ENCODE measurements at places on chromosomes 16 and 17. TPM values are rescaled to one million over a fixed set of nuclear protein-coding genes. Genes with fewer than 3 reads are reported as not detected.

Gene SYCE1L
- total RNA-seq: 3.7 TPM

Gene SLC12A3
- not detected for total RNA-seq

Gene CLEC3A
- total RNA-seq: not detected

- DNase-seq: no peak
These were observed 15.3 kb downstream of the MPP2 start for GRCh38 chr17:43891851-43892646.

DNA sequence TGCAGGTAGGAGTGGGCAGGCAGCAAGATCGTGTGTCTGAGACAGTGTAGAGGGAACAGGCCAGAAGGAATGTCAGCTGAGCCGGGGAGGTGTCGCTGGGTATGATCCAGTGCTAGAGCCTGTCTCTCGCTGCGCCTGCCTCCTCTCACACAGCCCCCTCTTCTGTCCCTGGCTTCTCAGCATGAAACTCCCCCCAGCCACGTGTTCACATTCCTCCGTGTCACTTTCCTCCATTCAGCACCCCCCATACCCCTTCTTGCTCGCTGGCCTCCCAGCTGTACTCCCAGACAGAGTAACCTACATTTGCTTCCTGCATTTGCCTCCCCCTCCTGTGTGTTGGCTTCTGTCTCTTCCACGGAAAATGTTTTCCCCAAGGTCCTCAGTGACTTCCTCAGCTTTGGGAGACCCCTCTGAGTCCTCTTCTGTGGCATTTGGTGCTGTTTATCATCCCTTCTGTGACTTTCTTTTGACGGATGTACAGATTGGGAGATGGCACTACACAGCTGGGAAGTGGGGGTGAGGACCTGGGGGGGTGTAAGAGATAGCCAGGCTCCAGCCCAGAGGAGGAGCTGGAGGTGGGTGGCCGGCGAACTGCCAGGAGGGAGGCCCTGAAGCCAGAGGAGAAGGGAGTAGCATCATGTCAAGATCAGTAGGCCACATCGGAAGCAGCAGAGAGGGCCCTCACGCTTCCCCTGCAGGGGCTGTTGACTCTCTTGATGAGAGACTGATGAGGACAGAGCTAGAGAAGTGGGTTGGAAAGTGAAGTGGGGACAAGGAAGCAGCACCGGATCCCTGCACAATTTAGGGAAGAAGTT, 19.2 kb downstream of the SGF29 start:
- no peak for DNase-seq

DNA sequence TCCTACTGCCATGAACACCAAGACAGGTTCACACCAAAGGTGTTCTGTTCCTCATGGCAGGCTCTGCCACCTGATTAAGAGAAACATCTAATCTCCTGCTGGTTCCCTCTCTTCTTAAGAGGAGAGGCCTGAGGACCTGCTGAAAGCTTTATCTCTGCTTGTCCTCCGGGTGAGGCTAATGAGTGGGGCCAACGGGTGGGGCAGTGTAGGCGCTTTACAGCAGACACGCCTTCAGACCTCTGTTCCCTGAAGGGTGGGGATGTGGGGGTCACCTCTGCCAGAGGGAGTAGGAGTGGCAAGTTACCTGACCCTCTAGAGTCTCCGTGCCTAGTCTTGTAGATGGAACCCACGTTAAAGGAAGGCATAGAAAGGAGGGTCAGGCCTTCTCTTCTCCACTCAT, 4.2 kb upstream of the MRM1 start:
- DNase-seq: no peak

DNA sequence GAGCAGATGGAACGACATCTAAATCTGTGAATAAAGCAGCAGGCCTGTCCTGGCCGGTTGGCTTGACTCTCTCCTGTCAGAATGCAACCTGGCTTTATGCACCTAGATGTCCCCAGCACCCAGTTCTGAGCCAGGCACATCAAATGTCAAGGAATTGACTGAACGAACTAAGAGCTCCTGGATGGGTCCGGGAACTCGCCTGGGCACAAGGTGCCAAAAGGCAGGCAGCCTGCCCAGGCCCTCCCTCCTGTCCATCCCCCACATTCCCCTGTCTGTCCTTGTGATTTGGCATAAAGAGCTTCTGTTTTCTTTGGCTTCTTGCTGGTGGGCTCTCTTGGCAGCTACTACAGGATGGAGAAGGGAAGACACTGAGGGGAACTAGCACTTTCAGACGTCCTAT, 4.1 kb upstream of the RSAD1 start:
- no peak for DNase-seq

GRCh38 chr17:10474536-10474935, 5.2 kb upstream of the MYH4 start:
- no peak for DNase-seq

All from lower leg skin (tissue), 4 donors.